Activated T-cell treated with anti-CD3 and anti-CD28 coated beads for 48 hours (primary cell): ENCODE measurements at places on chromosomes 4 and X.

GRCh38 chr4:205097-205756 lies 80.9 kb downstream of the ZNF718 start:
- no peak for DNase-seq

- no peak for DNase-seq
These were observed 30.0 kb downstream of the AFAP1 start for GRCh38 chr4:7909463-7910262.

DNA sequence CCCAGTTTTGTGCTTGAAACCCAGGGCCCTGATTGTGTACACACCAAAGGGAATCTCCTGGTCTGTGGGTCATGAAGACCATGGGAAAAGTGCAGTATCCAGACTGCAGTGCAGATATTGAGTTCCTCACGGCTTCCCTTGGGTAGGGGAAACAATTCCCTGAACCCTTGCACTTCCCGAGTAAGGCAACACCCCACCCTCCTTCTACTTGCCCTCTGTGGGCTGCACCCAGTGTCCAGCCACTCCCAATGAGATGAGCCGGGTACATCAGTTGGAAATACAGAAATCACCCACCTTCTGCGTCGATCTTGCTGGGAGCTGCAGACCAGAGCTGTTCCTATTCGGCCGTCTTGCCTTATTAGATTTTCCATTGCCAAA lies 134.2 kb downstream of the FNIP2 start:
- DNase-seq: no peak

- no peak for DNase-seq
These were observed 123.7 kb downstream of the ANAPC4 start for GRCh38 chr4:25500626-25501316.

GRCh38 chrX:100980608-100981497 lies 11.3 kb downstream of the ARL13A start:
- DNase-seq: no peak

DNA sequence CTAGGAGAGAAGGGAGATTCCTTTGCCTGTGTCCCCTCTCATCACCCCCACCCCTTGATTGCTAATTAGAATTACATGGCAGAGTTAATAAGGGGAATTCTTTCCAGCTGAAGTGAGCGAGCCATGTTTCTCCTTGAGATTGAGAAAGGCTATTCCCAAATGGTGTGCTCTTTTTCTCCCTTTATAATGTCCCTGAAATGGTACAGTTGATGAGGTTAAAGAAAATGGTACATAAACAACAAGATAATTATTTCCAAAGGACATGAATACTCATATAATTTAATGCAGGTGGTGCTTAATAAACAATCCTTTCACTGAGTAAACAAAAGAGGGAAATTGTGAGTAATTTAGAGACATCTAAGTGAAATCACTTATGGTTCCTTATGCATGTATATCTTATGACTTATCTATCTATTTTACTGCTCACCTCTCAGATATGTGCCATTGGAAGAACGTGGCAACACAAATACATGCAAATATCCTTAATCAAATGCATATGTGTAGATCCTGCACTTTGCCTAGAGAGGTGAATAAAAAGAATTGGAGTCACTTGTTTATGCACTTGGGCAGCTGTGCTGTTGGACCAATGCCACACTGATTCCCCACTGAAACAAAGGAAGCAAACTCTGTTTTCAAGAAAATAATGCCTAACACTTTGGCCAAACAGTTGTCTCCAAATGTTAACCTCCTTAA lies 106.6 kb upstream of the WDR44 start:
- no peak for DNase-seq

GRCh38 chr4:107366016-107366735 lies 330.1 kb upstream of the DKK2 start:
- no peak for DNase-seq

DNA sequence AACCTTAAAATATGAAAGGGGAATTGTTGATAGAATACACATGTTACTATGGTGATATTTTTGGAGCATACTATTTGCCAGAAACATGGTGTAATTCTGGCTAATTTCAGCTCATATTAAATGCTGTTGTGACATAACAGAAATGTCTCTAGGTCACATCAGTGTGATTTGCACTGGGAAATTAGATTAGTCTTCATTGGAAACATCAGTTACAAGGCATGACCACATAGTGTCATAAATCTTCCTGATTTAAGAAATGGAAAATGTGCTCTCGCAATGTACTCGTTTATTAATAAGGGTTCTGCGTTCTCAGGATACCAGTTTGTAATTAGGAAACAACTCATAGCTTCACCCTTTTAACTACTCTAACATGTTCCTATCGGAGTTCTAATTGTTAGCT lies 72.9 kb upstream of the GYPA start:
- no peak for DNase-seq

GRCh38 chrX:40199704-40200103 lies 101.9 kb upstream of the BCOR start:
- no peak for DNase-seq
